GM12878 (cell line): ENCODE measurements at places on chromosomes 4 and X.

DNA sequence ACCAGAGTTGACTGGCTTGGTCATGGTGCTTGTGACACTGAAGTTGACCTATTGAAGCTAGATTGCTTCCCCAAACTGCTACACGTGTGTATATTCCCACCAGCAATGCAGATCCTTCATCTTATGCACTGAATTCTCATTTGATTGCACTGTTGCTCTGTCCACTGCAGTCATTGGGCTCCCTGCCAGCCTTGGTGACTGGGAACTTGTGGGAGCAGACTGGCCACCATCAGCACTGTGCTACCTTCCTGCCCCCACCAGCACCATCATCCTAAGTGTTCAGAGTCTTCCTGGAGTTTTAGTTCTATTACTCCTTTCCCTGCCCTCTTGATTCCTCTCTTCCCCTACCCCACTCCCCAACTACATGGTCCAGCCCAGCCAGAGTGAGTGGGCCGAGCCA lies 117.7 kb upstream of the PRPS2 start:
- no peak for DNase-seq

- DNase-seq = no peak
Observed at GRCh38 chr4:169100670-169101101, 90.6 kb upstream of the CBR4 start.

GRCh38 chr4:38050560-38051350 lies 90.6 kb downstream of the PTTG2 start:
- DNase-seq = no peak

- no peak for DNase-seq
Observed at GRCh38 chrX:51641421-51642021, 22.8 kb upstream of the CENPVL3 start.

DNA sequence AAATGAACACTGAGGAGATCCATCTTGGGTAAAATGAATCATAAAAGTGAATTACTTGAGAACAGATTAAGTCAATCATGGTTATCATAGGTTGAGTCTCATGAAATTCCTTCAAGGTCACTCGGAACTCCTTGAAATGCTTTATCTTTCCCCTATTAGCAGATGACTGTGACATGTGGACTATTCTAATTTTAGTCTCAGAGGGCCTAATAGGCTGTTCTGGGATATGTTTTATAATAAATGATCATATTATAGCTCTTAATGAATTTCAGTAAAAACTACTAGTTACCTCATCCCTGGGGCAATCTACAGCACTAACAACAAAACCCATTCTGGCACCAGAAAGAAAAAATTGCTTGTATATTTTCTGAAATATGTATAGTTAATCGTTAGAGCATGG lies 44.7 kb downstream of the SPATA4 start:
- no peak for DNase-seq

DNA sequence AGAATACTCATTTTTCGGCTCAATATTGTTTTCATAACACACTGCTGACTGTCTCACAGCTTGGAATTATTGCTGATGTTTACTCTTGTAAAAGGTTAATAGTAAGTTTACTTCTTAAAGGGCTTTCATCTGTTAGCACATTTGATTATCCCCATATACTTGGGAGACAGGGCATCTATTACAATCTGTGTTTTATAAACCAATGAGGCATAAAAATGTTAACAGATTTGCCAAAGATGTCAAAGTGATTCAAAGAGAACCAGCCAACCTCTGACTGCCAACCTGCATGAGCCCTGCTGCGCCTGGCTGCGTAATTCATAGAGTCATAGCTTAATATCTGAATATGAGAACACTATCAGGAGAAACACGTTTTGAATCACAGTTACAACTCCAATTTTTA lies 665.6 kb downstream of the TRIML1 start:
- no peak for DNase-seq
